Pancreas (tissue), 10 donors: ENCODE measurements at places on chromosomes 2 and 18.

DNA sequence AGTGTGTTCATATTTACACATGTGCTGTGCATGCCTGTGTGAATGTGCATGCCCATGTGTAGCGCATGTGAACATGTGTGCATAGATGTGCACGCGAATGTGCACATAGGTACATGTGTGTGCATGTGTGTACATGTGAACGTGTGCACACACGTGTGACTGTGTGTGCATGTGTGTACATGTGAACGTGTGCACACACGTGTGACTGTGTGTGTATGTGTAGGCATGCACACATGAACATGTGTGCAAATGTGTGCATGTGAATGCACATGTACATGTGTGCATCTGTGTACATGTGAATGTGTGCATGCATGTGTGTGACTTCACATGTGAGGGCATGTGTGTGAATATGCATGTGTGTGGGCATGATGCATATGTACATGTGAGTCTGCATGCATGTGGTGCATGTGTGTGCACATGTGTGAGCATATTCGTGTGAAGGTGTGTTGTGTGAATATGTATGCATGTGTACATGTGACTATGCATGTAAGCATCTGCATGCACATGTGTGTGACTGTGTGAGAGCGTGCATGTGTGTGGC lies 122.4 kb downstream of the PTGR3 start:
- DNase-seq: no peak
- no peaks in the 10 kb centered on the region for H3K4me1 ChIP-seq
- no peak overlapping the region for H3K4me3 ChIP-seq
- no peaks in the 10 kb centered on the region for H3K27me3 ChIP-seq
- no peaks in the 10 kb centered on the region for H3K36me3 ChIP-seq

DNA sequence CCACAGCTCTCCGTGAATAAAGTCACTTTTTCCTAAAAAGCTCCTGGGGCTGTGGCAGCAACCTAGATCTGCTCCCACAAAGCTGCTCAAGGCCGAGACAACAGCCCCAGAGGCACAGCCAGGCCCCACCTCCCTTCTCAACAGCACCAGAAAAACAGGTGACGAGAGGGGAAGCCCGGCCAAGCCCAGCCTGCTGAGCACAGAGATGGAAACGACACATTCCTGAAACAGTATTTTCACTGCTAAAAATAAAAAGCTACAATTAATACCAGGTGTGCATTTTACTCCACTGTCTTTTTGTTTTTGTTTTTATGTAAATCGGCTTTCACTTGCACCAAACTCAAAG lies 199.3 kb downstream of the HDAC4 start:
- no peak for DNase-seq
- no peaks in the 10 kb centered on the region for H3K36me3 ChIP-seq
- H3K27me3 ChIP-seq: no peaks in the 10 kb centered on the region
- no peak overlapping the region for H3K27ac ChIP-seq

DNA sequence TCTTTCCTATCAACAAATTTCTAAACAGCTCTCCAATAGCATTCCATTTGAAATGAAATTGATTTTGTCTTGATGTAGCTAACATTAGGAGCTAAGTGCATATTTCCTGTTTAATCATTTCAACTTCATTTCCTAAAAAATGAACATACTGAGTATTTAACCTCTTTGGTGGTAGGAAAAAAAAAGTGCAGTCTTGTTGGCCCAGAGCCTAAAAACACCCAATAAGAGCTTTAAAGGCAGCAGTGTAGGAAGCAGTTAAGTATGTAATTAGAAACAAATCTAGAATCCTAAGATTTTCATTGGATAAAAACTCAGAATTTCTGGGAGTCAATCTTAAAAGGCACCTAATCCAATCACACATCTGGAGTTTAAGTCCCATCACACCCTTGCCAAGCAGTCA lies 71.0 kb upstream of the RBMS1 start:
- no peaks in the 10 kb centered on the region for H3K36me3 ChIP-seq
- H3K4me1 ChIP-seq: no peaks in the 10 kb centered on the region
- no peak overlapping the region for H3K27ac ChIP-seq

DNA sequence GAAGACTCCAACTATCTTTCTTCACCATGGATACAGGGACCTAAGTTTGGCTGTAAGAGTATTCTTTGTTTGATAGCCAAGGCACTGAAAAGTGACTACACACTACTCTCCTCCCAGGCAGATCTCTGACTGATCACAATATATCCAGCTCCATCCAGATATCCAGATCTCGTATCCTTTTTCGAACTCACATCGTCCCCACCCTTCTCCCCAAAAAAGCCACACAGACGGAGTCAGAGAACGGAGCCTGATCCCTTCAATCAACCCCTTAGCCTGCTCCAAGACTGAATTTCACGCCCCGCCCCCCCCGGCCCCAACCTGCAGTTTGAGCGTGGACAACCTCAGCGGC lies 533 bp downstream of the DHX57 start:
- H3K4me3 ChIP-seq: peak overlapping the region; percentile 53
- H3K27ac ChIP-seq: peak overlapping the region; percentile 22
- no peaks in the 10 kb centered on the region for H3K4me1 ChIP-seq

- no peak overlapping the region for H3K27ac ChIP-seq
- H3K4me3 ChIP-seq: no peak overlapping the region
- no peaks in the 10 kb centered on the region for H3K27me3 ChIP-seq
- H3K4me1 ChIP-seq: no peaks in the 10 kb centered on the region
Observed at GRCh38 chr2:95057535-95058370, 32.2 kb downstream of the MAL start.
